ENCODE measurements at places on chromosomes 4 and X. TPM values are rescaled to one million over a fixed set of nuclear protein-coding genes. Genes with fewer than 3 reads are reported as not detected.

- peak; percentile 16 for DNase-seq
Observed at GRCh38 chr4:78057600-78058550, 752 bp downstream of the FRAS1 start.

- DNase-seq, result no peak
Observed at GRCh38 chrX:135516376-135516775, 4.1 kb upstream of the INTS6L start.

DNA sequence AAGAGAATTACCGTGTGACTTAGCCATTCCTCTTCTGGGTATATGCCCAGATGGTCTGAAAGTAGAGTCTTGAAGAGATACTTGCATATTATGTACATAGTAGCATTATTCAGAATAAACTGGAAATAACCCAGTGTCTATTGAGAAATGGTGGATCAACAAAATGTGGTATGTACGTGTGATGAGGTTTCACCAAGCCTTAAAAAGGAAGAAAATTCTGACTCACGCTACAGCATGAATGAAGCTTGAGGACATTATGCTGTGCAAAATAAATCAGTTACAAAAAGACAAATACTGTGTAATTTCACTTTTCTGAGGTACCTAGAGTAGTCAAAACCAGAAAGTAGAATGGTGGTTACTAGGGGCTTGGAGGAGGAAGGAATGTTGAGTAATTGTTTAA is 37.3 kb downstream of the GBA3 start:
- DNase-seq, result no peak

DNA sequence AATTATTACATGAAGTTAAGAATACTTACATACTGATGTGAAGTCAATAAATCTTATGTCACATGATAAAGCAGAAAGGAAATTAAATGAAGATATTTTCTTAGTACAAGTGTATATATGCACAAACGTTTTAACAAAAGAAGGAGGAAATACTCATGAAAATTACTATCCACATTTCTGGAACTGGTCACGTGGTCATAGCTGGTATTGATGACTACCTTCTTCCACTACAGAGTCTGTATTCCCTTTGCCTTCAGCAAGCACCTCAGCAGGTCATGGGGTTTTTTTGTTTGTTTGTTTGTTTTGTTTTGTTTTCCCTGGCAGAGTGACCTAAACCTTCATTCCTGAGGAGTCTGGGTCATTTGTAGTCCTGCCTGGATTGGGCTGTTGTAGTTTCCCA is 174.9 kb upstream of the BANK1 start:
- no peak for DNase-seq

The SPANXA2 gene
- not detected for total RNA-seq

GRCh38 chrX:103157496-103158316 is 57.2 kb upstream of the BEX4 start:
- peak; percentile 31 for DNase-seq

The CLIC2 gene
- 1.3 TPM for total RNA-seq

DNA sequence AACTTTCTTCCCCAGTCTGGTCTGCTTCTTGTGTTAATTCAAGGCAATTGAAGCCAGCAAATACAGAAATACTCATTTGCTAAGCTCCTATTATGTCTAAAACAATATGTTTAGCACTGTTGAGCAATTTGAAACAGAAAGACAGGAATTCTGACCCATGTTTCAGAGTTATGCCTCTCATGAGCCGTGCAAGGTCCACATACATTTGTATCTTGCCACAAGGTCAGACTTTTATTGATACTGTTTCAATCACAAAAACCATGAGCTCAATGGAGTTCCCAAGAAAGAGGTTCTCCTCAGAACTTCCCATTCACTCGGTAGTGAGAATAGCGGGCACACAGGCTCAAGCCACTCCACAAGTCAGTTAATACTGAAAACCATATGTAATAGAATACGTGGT is 47.6 kb upstream of the SPRY1 start:
- DNase-seq, result no peak

DNA sequence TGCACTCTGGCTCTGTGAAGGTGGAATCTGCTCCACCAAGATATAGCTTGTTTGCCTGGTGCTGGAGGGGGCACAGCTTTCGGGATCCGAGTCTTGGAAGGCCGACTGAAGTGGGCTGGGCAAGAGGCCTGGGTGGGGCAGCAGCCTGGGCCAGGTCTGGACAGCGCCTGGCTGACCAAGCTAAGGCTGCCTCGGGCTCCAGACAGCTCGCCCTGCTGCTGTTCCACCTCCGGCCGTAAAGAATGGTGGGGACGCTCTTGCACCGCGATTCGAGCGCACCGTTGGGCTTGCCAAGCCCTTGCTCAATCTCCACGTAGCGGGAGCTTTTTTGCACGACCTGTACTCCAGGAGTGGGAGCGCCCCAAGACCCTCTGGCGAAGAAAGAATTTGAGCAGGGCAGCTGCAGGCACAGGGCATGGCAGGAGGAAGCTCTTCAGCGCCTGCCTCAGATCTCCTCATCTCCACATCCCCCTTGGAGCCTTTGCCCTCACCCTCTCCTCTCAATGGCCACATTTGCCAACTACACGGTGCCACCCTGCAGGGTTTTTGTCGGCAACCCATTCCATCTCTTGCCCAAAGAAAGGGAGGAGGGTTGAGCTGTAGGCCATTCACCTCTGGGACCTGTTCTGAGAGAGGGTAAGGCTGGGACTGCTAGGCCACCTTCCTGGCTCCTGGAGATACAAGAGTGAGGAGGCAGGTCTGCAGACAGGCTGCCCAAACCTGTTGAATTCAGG is 18.9 kb downstream of the CNGA2 start:
- peak; percentile 47 for DNase-seq

- peak; percentile 29 for DNase-seq
Observed at GRCh38 chrX:54415534-54416350, 24.5 kb upstream of the TSR2 start.

GRCh38 chrX:41233988-41234387 is 100.0 kb upstream of the DDX3X start:
- no peak for DNase-seq

The TDO2 gene
- 4.2 TPM for total RNA-seq

Measured in fibroblast of villous mesenchyme (primary cell).